ENCODE measurements at places on chromosomes 13 and 19.
A peak's percentile ranks its signal among the peaks of the same experiment; 100 is the strongest.

DNA sequence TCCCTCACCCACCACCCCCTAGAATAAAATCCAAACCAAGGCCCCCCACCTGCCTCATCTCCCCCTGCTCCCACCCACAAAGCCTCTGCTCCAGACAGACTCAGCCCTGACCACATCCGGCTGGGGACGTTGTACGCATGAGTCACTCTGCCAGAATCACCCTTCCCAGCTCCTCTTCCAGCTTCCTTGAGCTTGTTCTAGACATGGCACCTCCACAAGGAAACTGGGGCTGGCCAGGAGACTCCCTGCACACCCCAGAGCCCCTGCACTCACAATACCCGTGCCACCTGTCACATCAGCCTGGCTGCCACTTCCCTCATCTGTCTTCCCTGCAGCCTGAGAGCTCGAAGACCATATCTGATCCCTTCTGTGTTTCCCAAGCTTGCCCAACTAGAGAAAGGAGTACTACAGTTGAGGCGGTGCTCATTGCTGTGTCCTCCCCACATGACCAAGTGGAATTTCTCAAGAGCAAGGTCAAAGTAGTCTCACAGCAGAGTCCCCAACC is 9.7 kb downstream of the DEDD2 start:
- H3K27me3 ChIP-seq = no peaks in the 10 kb centered on the region
- H3K4me3 ChIP-seq = no peak overlapping the region
- no peak overlapping the region for H3K27ac ChIP-seq
- no peak for DNase-seq
- H3K4me1 ChIP-seq = peaks cover 1% of the 10 kb centered on the region

- peak within 1 kb of the TSS; percentile 82 for H3K27ac ChIP-seq
- DNase-seq = peak; percentile 99
- no peaks in the 10 kb centered on the region for H3K27me3 ChIP-seq
- H3K36me3 ChIP-seq = no peaks in the 10 kb centered on the region
- H3K4me3 ChIP-seq = peak within 1 kb of the TSS; percentile 78
These were observed at the start of gene ZNF726 for GRCh38 chr19:23914402-23915286. Gene ZNF726, plus strand, starts transcription at chr19:23914886. Its CDS starts 109 bp downstream, at chr19:23914995.

DNA sequence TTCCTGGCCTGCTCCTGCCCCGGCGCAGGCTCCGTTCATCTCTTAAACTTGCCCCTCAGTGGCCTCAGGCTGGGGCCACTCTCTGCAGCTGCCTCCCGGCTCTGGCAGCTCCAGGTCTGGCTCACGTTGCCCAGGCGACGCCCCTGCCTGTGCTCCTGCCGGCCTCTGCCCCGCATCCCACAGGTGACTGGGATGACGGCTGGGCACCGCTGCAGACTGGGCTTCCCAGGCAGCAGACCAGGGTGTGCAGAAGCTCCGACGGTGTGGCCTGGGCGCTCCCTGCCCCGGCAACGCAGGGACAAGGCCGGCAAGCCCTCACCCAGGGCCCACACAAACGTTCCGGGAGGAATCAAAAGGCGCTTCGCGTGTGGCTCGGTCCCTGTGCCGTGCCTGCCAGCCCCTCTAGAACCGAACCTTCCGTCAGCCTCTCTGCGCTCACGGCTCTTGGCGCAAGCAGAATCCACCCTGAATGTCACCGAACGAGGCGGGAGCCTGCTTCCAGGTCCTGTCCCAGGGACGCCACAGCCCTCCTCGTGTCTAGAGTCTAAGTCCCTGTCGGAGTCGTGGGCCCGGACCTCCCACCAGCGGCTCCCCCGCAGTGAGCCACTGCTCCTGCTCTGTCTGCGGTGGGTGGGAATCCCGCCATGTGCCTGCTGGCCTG is 64.8 kb downstream of the MLLT1 start:
- H3K4me1 ChIP-seq = peaks cover 43% of the 10 kb centered on the region
- peaks cover 34% of the 10 kb centered on the region for H3K36me3 ChIP-seq
- H3K27me3 ChIP-seq = no peaks in the 10 kb centered on the region
- H3K27ac ChIP-seq = no peak overlapping the region
- peak; percentile 11 for DNase-seq

- peaks cover 14% of the 10 kb centered on the region for H3K4me1 ChIP-seq
- H3K4me3 ChIP-seq = no peak overlapping the region
- H3K27me3 ChIP-seq = no peaks in the 10 kb centered on the region
- no peak overlapping the region for H3K27ac ChIP-seq
These were observed 32.0 kb downstream of the USP12 start for GRCh38 chr13:27139565-27139964.
